ENCODE measurements at places on chromosomes 7 and 10.

DNA sequence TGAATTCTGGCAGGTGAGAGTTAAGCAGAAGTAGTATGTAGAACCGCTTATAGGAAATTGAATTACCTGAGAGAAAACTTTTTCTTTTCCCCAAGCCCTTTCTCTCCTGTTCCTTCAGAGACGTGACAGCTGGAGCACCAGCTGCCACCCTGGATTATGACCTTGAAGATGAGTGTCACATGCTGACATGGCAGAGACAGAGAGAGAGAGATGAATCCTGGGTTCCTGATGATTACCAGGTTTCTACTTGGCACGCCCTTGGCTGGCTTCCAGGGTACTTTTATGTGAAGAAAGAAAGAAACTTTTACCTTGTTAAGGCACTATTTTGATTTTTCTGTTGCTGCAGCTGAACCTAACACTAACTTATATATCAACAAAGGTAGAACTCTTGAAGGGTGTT lies 99.9 kb downstream of the GPR26 start:
- DNase-seq = no peak

GRCh38 chr10:132729810-132730572 lies 56.0 kb downstream of the NKX6-2 start:
- DNase-seq = no peak

DNA sequence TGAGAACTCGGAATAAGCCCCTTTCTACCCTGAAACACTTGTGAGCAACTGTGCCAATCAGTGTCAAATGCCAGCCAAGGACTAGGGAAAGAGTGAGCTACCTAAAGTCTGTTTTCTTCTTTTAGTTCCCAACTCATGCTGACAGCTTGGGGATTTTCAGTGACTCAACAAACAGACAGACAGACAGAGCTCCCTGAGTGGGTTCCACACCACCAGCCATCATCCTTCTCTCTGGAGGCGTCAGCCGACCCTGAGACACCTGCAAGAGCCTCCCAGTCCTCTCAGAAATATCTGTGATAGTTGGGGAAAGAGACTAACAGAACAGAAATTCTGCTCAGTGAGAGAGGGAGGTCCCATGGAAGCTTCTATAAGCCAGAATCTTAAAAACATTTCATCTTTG lies 49.5 kb downstream of the GATA3 start:
- no peak for DNase-seq

DNA sequence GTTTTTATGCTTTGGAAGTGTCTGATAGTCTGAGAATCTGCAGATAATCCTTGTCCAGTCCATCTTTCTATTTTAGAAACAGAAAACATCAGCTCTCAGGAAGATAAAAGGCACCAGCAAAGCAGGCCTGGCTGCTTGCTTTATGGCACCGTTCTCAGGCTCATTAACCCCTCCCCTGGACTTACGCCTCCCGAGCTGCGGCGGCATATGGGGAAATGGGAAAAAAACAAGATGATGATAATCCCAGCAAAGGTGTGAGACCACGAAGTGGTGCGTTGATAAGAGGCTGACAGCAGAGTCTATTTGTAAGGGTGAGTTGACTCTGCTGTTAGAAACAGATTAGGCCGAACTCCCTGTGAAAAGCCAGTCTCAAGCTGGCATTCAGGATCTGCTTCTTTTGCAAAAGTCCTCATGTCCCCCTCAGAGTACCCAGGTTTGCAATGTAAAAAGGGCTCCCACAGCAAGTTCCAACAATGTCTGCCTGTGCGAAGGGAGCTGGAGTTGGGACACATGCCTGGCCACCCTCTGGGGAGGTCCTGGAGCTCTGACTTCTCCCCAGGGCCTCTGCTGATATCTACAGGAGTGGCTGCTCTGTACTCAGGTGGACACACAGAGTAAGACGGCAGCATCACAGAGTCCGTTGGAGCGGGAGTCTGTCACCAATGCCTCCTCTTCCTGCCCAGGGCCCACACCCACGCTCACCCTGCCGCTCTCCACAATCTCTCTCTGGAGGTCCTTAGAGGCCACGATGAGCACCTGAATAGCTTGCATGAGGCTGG lies 54.3 kb downstream of the SPDYE5 start:
- DNase-seq = no peak

- no peak for DNase-seq
Observed at GRCh38 chr7:111789048-111789320, 226.7 kb upstream of the IMMP2L start.

DNA sequence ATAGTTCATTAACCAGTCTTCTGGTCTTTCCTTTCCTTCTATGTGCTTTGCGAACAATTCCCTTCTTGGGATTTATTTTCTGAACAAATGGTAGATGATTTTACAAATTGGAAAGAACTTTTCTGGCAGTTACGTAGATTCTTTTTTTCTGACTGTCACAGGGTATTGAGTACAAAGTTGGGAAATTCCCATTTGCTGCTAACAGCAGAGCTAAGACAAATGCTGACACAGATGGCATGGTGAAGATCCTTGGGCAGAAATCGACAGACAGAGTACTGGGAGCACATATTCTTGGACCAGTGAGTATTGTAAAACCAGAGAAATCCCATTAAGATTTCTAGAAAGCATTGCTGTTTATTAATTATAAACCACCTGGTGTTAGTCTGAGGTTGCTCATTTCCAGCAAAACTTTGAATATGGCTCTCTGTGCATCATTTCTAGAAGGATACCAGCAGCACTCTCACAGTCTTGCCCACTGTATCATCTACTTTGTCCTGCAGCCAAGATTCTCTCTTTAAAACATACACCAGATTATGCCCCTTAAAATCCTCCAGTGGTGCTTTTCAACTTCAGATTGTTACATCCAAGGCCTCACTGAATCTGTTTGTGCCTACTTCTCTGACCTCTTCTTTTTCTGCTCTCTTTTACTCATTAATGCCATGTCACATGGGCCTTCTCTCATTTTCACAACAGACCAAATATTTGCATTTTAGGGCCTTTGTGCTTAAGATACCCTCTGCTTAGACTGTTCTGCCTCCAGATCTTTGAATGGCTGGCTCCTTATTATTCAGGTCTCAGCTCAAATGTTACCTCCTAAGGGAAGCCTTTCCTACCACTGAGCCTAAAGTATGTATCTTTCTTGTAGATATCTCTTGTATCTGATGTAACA lies 27.0 kb downstream of the DLD start:
- DNase-seq = no peak

GRCh38 chr10:42975558-42976340 lies 101.1 kb upstream of the RET start:
- DNase-seq = no peak

- no peak for DNase-seq
Observed at GRCh38 chr7:154699417-154699816, 303.5 kb downstream of the PAXIP1 start.

DNA sequence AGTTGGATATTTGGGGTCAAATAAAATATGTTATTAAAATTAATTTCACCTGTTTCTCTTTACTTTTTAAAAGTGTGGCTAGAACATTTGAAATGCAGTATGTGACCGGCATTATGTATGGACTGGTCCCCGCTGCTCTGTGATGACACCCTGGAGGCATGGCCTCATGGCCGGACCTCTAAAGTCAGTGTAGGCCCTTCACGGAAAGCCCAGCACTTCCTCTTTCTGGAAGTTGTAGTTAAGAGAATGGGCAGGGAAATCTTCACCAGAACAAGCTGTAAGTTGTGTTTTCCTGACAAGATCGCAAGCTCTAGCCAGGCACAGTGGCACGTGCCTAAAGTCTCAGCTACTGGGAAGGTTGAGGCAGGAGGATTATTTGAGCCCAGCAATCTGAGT lies 38.3 kb upstream of the SRGN start:
- no peak for DNase-seq

DNA sequence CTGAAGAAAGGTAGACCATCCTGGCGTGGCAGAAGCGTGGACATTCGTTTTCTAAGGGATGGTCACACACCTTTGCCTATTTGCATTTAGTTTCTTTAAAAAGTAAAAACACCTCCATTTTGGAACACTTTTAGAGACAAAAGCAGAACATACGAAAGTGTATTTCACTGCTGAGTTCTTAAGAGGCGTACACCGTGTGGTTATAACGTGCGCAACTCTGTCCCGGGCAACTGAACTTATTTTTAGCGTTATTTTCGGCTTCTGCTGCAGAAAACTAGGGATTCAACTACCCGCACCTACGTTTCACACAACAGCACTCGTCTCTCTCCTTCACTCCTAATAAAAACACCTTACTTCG lies 557 bp upstream of the LSM8 start:
- DNase-seq = peak; percentile 5

DNA sequence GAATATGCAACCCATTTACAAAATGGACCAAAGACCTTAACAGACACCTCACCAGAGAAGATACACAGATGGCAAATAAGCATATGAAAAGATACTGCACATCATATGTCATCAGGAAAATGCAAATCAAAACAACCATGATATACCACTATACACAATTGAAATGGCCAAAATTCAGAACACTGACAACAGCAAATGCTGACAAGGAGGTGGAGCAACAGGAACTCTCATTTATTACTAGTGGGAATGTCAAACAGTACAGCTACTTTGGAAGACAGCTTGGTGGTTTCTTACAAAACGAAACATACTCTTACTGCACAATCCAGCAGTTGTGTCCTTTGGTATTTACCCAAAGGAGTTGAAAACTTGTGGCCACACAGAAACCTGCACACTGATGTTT lies 50.0 kb upstream of the PCGF5 start:
- no peak for DNase-seq

DNA sequence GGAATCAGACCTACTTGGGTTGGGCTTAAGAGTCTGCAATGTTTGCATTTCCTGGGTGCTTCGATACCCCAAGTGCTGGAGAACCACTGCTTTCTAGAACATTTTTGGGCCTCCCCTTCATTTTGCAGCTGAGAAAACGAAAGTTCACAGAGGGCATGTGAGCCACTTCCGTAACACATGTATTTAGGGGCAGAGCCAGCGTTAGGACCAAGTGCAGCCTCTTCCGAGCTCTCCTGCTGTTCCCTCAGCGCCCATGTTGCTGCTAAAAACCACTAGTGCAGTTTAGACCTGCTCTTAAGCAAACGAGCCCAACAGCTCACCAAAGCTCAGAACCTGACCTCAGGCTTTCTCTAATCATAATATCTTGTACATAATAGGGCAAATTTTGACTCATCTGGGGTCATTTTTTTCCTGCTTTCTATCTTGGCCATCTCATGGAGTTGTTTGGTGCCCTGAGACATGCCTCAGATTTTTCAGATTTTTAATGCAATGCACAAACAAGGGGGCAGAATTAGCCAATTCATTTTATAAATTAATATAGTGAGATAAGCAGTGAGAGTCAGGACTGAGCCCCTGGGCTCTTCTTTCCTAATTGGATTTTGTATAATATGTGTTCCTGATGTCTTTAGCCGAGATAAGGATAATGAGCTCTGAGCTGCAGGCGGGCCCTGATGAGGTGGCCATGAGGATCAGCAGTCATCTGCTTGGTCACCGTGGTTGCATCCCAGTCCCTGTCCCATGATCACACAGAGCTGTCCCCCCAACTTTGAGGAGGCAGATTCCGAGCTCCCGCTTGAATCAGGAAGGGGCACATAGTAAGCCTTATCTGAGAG lies 12.9 kb downstream of the BAG3 start:
- no peak for DNase-seq

DNA sequence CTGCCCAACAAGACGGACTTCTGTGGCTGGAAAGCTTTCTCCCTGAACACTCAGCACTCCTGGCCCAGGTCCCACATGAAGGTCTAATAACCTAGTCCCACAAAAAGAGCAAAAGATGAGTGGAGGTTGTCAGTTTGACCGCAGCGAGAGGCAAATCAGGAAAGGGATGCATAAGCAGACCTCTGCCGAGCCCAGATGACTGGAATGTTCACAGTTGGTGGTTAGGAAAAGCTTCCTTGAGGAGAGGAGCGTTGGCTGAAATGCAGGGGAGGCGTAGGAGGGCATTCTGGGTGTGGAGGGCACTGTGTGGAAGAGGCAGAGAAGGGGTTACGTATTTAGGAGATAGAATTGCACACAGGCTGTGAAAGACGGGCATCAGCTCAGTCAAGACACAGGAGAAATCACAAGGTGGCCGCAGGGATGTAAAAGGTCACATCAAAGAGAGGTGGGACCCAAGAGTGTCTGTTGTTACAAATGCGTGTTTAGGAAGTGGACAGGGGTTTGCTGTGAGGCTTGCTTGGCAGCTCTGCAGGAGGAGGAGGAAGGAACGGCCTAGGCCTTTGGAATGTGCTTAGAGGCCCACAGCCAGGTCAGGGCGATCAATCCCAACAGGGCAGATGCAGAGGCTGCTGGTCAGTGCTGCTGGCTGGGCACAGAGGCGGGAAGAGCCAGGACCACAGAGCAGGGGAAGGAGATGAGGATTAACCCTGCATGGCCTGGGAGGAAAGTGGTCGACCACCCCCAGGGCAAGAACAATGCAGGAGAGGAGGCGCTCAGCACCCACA lies 133.5 kb downstream of the VIPR2 start:
- no peak for DNase-seq

- DNase-seq = no peak
Observed at GRCh38 chr7:116337800-116338199, 127.5 kb downstream of the TES start.

GRCh38 chr10:47207281-47207615 lies 92.7 kb upstream of the GDF10 start:
- DNase-seq = no peak

- DNase-seq = no peak
Observed at GRCh38 chr10:112779025-112779770, 170.8 kb upstream of the TCF7L2 start.

DNA sequence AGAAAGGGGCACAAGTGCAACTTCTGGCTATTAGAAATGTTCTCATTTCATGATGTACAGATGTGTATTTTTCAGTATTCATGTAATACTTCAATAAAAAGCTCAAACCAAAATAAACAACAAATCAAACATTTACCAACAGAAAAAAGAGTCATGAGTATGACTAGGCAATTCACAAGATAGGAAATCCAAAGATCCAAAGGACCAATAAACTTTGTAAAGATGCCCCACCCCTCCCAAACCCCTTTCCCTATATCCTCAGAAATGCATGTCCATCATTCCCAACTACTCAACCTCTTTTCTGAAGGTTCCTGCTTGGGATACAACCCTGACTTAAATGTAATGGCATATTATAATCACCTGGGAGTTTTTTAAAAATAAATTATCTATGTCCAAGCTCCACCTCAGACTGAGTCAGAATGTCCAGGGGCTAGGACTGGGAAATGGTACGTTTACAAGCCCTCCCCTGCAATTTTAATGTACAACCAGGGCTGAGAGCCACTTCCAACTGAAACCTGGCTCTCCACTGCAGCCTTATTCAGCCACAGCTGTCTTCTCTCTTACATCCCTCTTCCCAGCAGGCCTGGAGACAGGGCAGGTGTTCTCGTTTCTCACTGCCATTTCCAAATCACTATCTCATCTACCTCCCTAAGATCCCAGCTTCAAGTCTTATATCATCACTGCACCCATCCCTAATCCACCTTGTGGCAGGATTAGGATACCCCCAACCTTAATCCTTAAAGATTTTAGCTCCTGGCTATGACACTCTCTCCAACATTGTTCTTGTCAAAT lies 36.5 kb downstream of the COA1 start:
- no peak for DNase-seq

All from nephron progenitor cell (in vitro differentiated cells).